SJCRH30 (cell line): ENCODE measurements at places on chromosomes 5 and 9.

DNA sequence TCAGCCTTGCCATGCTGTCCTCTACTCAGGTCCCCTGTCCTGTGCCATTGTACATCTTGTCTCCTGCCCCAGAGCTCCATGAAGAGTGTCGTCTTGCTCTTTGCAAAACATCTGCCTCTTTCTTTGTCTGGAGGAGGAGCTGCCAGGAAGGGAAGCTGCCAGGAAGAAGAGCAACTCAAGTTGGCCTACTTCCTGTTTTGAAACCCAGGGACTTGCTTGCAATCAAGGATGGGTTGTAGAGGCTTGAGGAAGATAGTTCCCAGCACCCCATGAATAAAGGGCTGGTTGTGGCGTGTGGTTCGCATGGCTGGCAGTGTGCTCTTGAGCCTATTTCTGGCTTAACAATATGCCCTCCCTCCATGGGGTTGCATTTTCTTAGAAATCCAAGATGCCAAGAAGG, 53.0 kb upstream of the CPEB4 start:
- no peak for DNase-seq

DNA sequence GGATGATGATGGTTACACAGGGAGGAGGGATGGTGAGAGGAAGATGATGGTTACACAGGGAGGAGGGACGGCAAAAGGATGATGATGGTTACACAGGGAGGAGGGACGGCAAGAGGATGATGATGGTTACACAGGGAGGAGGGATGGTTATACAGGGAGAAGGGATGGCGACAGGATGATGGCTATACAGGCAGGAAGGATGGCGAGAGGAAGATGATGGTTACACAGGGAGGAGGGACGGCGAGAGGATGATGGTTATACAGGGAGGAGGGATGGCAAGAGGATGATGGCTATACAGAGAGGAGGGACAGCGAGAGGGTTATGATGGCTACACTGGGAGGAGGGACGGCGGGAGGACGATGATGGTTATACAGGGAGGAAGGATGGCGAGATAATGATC, 64.1 kb upstream of the FCN1 start:
- no peak for DNase-seq

GRCh38 chr5:149809931-149810691, 80.0 kb downstream of the PPARGC1B start:
- no peak for DNase-seq

GRCh38 chr9:15306068-15306756, 804 bp downstream of the TTC39B start:
- DNase-seq = peak; percentile 53

- no peak for DNase-seq
Observed at GRCh38 chr5:82766206-82766605, 311.0 kb downstream of the TMEM167A start.

- no peak for DNase-seq
Observed at GRCh38 chr5:181217803-181218062, 5.3 kb upstream of the TRIM41 start.

DNA sequence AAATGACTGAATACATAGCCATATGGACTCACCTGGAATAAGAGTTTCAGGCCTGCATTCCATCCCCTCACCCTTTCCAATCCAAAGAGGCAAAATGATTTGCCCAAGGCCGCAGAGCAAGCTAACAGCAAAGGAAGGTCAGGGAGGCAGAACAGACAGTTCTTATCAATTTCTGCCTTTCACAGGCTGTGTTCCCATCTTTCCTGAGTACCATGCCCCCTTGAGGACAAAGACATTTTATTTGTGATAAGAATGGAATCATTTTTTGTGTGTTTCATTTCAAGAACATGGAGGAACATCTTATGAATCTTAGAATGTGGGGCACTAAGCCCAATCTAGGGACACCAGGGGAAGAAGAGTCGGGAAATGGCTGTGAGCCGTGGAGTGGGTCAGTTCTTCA, 13.9 kb downstream of the LHFPL2 start:
- no peak for DNase-seq

GRCh38 chr9:93996863-93997262, 41.7 kb upstream of the BARX1 start:
- no peak for DNase-seq

DNA sequence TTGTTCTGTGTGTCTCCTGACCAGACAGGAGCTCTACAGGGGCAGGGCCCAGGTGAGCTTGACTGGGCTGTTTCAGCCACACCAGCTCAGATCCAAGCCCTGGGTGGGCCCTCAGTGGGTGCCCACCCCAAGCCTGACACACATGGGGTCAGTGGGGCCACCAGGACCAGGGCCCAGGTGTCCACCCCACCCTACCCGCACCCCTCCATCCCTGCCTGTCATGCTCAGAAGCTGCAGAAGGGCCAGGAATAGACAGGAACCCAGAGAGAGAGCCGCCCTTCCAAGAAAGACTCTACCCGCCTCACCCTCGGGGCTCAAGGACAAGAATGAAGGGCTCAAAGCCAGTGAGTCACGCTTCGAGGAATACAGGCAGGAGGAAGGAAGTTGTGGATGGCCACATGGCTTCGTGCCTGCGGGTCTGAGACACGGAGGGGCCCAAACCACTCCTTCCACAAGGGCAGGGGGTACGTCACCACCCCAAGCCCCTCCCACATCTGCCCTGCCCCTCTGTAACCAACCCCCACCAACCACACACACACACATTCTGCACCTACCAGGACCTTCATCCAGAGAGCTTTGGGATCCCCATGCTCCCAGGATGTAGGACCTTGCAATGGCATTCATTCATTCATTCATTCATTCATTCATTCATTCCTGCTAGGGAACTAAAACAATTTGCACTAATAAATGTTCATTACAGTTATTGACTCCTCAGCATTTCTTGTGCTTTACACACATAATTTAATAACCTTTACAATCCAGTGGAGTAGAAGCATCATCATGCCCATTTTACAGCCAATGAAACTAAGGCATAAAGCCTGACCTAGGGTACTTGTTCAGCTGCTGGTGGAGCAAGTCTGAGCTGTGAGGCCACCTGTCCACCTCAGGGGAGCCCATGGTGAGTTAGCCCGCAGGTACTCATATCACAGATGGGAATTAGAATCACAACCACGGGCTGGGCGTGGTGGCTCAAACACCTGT, 55.9 kb upstream of the STXBP1 start:
- DNase-seq = peak; percentile 69

DNA sequence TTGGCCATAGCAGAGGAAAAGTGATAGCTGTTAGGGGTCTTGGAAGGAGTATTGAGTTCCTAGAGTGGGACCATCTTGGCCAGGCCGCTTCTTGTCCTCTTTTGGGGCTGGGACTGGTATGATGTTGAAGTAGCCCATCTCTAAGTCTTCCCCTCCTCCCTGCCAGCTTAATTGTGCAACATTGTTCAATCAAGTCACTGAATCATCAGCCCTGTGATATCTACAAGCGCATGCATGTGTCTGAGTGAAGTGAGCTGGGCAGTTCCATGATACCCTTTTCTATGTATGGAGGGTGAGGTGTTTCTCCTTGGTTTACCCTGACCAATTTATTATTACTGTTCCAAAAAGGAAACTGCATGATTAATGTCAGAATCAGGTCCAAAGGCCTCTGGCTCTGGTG, 112.2 kb downstream of the C9orf152 start:
- no peak for DNase-seq

DNA sequence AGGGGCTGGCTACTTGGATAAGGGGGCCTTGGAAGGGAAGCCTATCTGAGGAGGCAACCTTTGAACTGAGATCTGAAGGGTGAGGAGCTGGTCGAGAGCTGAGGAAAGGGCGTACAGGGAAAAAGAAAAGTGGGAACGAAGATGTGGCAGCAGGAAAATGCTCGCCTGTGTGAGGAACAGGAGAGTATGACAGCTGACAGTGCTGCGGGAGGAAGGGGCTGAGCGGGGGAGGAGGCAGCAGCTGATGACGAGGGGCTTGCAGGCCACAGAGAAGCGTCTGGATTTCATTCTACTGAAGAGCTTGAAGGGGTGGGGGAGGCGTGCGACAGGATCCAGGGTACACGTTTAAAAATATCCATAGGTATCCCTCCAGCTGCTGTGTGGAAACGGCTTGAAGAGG, 28.9 kb downstream of the SH3PXD2B start:
- DNase-seq = no peak
